Kidney epithelial cell (primary cell): ENCODE measurements at places on chromosomes 5 and 9.

GRCh38 chr9:114383521-114384231 is 4.1 kb downstream of the AKNA start:
- DNase-seq: no peak

- no peak for DNase-seq
Observed at GRCh38 chr9:103649086-103649485, 445.0 kb upstream of the SMC2 start.

DNA sequence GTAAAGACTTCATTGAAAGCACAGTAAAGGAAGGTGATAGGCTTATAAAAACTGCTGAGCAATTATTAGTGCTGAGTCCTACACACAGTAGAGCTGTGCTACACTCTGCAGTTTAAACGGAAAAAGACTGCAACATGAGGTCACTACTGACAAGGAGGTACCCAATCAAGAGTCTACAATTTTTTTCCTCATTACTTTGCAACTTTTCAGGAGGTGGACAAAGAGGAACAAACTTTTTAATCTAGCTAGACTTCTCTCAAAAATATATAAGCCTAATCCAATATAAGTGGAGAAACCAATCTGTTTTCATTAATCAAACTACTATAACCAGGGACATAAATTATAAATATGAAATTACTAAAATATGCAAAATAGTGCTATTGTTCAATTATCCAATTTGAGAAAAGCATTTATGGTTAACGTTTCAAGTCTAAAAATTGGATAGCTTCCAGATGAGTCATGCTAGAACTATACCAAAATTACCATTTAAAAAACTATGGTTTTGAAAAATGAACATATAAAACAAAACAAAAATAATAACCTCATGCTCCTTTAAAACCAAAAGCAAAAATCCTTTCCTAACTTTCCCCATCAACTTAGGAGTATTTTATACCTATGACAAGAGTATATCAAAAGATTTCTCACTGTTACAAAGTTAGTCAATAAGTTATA is 37.7 kb downstream of the FAM13B start:
- no peak for DNase-seq

- DNase-seq: no peak
Observed at GRCh38 chr5:133155326-133155969, 103.6 kb downstream of the HSPA4 start.

DNA sequence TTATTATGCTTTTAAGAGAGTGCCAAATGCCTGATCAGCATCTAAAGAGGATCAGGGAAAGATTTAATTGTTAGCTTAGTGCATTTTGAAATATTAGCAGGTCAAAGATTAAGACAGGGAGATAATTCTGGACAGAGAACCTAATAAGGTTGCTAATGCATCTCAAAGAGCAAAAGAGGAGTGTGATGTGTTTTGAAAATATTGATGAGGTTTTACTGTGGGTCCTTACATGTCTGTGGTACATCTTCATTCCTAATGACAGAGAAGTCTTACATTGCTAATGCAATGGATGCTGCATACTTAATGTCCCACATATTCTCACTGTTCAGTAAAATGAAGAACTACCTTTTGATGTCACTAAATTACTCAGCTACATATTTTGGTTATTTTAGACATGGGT is 154.1 kb downstream of the TAF11L14 start:
- DNase-seq: no peak

GRCh38 chr9:103281126-103281525 is 286.0 kb downstream of the CYLC2 start:
- no peak for DNase-seq

GRCh38 chr5:154084062-154084639 is 45.4 kb downstream of the MFAP3 start:
- no peak for DNase-seq

GRCh38 chr5:160293901-160294561 is 18.3 kb downstream of the CCNJL start:
- DNase-seq: no peak

GRCh38 chr9:80651044-80651443 is 1038.3 kb downstream of the TLE1 start:
- DNase-seq: no peak

GRCh38 chr9:93900436-93900819 is 54.7 kb downstream of the BARX1 start:
- DNase-seq: no peak

GRCh38 chr5:146475906-146476305 is 28.8 kb downstream of the TCERG1 start:
- no peak for DNase-seq

DNA sequence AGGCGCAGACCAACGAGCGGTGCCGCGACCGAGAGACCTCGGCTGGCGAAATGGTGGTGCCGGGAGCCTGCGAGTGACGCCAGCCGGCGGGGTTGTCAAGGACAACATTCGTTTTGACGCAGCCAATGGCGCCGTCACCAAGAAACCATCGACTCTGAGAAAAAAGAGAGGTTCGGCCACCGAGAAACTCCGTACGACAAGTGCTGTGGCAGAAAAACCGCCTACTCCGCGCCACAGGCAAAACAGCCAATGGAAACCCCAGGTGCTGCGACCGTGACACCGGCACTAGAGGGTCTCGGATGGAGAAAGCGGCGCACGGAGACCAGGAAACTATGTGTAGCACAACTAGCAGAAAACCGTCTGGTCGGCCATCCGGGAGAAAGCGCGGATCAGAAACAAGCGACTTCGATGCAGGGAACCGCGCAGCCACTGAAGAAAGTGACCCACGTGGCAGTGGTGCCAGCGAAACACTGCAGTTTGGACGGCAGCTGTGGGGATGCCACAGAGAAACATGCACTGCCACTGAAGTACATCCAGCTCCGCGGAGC is 88.8 kb downstream of the ANXA2R start:
- no peak for DNase-seq

- no peak for DNase-seq
Observed at GRCh38 chr5:139711906-139712224, 63.7 kb downstream of the CXXC5 start.

DNA sequence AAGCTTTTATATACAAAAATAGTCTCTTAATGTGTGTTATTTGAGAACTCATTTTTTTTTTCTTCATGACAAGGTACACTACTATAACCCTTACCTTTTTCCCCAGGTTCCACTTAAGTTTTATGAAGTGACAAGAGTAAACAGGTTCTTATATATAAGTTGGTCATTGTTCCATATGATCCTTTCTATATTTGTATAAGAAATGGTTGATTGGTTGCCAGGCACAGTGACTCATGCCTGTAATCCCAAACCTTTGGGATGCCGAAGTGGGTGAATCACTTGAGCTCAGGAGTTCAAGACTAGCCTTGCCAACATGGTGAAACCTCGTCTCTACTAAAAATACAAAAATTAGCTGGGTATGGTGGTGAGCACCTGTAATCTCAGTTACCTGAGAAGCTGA is 108.3 kb downstream of the PCSK1 start:
- peak; percentile 23 for DNase-seq

DNA sequence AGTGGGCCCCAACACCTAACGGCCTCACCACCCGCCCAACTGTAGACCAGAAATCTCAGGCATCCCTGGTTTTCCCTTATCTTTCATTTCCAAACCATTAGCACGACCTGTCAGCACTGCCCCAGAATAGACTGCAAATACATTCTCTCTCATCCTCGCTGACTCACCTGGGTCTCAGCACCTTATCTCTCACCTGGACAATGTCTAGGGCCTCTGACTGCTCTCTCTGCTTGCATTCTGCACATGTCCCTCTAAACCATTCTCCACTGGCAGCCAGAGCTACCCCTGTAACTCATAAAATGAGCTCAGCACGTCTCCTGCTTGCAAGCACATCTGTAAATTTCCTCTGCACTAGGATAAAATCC is 12.7 kb downstream of the CKMT2 start:
- no peak for DNase-seq

DNA sequence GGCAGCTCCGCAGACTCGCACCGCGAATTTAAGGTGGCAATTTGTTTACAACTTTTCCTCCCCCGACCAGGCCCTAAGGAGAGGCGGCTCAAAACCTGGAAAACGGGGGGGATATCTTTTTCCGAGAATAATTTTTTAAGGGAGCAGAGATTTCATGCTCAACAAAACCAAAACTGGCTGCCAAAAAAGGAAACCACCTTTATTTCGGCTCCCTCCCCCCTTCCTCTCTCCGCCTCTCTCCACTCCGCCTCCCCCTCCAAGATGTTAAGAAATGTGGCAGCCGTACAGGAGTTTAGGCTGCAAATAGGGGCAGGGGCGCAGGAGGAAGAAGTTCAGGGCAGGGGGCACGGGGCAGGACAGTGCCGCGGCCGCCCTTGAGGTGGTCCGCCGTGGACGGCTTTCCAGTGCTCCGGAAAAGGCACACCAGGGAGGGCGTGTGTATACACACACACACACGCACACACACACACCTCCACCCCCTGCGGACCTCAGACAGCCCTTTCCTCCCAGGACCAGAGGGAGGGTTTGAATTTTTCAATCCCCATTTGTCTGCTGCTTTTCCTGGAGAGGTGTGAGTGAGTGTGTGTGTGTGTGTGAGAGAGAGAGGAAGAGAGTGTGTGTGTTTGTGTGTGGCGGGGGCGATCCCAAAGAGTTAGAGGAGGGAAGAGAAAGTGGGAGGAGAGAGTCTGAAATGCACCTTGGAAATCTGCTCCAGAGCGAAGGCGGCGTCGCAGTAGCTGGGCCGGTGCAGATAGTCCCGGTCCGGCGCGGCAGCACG is 9.1 kb downstream of the PTCH1 start:
- no peak for DNase-seq

- no peak for DNase-seq
Observed at GRCh38 chr9:33131790-33132772, 35.1 kb downstream of the B4GALT1 start.
